ENCODE measurements at places on chromosomes 7 and 10.

GRCh38 chr10:94219829-94220228 lies 142.9 kb downstream of the NOC3L start:
- DNase-seq = no peak

GRCh38 chr10:83607959-83608745 lies 531.2 kb upstream of the GHITM start:
- no peak for DNase-seq

- no peak for DNase-seq
Observed at GRCh38 chr10:93514521-93514920, 18.1 kb downstream of the CEP55 start.

- DNase-seq = no peak
Observed at GRCh38 chr10:109328001-109328400, 595.3 kb downstream of the XPNPEP1 start.

GRCh38 chr10:59748834-59749233 lies 4.4 kb downstream of the MRLN start:
- no peak for DNase-seq

- DNase-seq = peak; percentile 40
Observed at GRCh38 chr7:97024209-97025129, at the start of gene DLX5. DLX5 (minus strand) TSS chr7:97024831; CDS start chr7:97024623, 208 bp downstream.

DNA sequence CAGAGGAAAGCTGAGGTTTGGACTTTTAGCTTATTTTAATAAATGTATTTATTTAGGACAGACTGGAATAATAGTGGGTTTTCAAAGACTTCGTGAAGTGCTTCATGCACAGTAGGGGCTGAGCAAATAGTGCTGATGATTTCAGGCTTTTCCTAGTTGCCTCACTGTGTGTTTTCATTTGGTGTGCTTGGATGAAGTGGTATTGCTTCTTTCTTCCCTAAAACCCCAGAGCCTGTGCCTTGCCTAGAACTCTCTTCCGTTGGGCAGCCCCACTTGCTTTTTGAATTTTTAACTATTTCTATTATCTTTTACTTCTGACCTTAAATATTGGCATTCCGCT lies 49.6 kb downstream of the ARID5B start:
- no peak for DNase-seq

- no peak for DNase-seq
Observed at GRCh38 chr7:93461350-93461749, 113.2 kb downstream of the CALCR start.

GRCh38 chr7:64313740-64314491 lies at the start of gene ZNF736:
ZNF736 (plus strand) TSS chr7:64313961; CDS start chr7:64314151, 190 bp downstream.
- peak; percentile 97 for DNase-seq

DNA sequence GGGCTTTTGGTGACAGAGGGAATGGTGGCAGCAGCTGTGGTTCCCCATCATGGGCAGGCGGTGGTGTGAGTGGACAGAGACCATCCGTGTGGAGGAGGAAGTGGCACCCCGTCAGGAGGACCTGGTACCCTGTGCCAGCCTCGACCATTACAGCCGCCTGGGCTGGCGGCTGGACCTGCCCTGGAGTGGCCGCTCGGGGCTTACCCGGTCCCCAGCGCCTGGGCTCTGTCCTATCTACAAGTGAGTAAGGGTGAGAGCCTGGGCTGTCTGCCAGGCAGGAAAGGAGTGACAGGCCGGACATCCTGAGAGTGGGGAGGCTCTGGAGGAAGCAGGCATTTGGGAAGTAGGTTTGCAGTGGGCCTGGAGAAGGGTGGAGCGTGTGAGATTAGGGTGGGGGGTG lies 2.9 kb upstream of the ZNF467 start:
- no peak for DNase-seq

DNA sequence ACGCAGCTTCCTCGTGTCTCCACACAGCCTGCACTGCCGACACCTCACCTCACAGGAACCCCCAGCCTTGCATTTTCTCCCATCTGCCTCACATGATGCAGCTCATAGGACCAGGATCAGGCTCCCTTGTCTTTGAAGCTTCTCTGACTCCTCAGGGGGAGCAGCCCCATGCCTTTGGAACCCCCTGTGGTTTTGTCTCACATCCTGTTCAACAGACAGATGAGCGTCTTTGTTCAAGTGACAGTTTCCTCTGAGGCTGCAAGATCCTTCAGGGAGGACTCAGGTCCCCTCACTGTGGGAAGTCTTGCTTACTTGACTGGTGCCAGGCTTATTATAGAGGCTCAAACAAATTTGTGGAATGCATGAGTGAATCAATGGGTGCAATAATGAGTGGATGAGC lies 667.1 kb downstream of the INHBA start:
- DNase-seq = no peak

- DNase-seq = no peak
Observed at GRCh38 chr7:130781346-130781745, 47.3 kb upstream of the KLF14 start.

GRCh38 chr7:5690931-5691473 lies 90.5 kb downstream of the RNF216 start:
- no peak for DNase-seq

DNA sequence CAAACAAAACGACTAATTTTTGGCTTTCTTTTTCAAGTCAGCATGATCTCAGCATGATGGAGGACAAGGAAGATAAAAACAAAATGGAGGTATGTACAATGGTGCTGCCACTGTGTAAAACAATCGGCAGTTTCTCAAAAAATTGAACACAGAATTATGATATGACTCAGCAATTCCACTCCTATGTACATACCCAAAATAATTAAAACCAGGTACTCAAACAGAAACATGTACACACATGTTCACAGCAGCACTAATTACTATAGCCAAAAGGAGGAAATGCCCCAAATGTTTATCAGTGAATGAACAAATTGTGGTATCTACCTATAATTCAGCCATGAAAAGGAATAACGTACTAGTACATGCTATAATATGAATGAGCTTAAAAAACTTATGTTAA lies 29.9 kb downstream of the SNX13 start:
- no peak for DNase-seq

DNA sequence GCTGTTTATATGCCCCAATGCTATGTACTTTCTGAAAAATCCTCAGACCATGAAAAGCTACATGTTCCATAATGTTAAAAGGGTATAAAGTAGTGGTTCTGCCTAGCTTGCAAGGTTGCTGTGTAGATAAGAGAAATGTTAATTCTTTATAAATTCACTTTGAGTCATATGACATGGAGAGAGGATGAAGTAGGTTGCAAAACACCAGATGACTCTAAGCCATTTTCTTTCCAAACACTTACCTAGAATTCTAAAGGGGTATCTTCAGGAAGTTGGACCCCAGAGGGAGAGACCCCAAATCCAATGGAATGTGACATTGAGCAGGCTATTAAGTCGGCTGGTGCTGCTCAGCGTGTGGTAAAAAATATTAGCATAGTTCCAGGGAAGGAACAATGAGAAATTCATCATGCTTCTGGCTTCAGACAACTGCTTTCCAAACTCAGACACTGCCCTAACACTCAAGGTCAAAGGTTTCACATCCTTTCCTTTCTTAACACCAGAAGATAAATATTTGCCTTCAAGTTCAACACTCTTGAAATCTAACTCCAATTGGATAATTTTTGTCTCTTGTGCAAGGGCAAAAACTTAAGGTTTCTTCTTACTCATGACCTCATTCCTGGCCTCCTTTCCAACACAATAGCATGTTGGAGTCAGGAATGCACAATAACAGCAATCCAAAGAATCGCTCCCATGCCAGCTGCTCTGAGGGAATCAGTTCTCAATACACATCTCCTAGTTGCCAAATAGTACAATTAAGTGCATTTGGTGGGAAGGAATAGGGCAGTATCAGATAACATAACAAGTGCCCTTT lies 100.7 kb upstream of the AFAP1L2 start:
- DNase-seq = peak; percentile 56

GRCh38 chr7:140060788-140061606 lies 1.8 kb downstream of the PARP12 start:
- DNase-seq = no peak

DNA sequence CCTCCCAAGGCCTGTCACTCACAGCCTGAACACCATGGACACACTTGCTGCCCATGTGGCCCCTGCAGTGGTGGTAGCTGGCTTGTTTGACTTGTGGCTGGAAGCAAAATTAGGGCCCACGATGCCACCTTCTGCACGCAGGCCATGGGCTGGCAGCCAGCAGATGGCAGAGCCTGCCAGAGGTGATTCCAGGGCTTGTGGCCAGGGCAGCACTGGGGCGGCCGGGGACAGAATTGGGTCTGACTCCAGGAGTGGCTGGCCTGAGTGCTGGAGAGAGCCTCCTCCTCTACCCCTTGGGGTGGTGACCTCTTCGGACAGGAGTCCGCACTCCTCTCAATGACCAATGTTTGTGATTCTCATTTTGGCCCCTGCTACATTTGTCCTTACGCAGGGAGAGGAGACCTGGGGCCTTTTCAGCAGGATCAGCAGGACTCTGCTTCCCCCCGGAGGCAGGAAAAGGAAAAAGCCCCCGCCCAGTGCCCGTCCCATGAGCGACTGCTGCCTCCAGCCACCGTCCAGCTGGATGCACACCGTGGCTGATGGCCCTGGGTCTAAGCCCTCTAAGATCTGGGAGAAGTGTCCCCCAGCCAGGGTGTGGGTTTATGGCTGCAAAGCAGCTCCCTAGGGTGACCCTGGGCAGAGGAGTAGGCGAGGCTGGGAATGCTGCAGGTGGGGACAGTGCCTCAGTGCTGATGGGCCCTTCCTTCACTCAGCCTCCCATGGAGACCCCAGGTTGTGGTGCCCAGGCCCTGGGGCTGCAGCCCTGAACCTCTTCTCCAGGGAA lies 26.5 kb downstream of the DNAJB12 start:
- DNase-seq = peak; percentile 83

DNA sequence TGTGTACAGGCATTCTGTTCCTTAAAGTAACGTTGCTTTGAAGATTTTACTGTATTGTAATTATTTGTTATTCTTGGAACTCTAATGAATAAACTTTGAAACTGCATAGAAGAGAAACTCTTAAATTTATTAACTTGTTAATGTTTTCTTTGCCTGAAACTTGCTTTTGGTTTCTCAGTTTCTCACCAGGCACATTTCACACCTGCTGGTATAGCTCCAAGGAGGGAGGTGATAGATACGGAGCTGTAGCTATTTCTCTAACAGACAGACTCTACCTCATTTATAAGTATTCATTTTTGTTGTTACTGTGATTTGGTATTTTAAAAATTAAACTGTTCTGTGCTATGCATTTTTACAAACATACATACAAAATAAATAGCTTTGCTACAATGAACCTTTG lies 32.7 kb downstream of the R3HCC1L start:
- no peak for DNase-seq

GRCh38 chr10:102122450-102122849 lies 2.3 kb upstream of the LDB1 start:
- DNase-seq = no peak

DNA sequence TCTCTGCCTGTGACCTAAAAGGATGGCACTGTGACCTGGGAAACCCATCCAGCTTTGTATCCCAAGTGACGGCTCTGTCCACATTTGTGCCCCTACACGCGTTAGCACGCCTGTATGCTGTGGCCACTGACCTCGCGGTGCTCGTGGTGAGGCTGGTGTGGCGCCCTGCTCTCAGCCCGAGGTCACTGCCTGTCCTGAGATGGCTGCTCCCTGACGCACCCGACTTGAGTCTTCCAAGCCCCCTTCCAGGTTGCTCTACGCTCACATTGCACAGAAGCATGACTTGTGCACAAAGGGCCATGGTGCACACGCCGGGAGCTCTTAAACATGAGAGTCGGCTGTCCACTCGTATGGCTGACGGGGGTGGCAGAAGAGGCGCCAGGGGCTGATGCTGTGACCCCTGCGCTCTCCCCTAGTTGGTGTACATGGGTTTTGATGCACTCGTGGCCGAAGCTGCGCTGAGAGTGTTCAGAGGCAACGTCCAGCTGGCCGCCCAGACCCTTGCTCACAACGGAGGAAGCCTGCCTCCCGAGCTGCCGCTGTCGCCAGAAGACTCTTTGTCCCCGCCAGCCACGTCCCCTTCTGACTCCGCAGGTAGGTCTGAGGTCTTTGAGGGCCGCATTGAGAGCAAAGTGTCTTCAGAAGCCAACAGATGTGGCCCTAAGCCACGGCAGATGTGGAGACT lies 33.5 kb downstream of the WDR86 start:
- no peak for DNase-seq

- no peak for DNase-seq
Observed at GRCh38 chr7:155991470-155991869, 179.2 kb upstream of the SHH start.

DNA sequence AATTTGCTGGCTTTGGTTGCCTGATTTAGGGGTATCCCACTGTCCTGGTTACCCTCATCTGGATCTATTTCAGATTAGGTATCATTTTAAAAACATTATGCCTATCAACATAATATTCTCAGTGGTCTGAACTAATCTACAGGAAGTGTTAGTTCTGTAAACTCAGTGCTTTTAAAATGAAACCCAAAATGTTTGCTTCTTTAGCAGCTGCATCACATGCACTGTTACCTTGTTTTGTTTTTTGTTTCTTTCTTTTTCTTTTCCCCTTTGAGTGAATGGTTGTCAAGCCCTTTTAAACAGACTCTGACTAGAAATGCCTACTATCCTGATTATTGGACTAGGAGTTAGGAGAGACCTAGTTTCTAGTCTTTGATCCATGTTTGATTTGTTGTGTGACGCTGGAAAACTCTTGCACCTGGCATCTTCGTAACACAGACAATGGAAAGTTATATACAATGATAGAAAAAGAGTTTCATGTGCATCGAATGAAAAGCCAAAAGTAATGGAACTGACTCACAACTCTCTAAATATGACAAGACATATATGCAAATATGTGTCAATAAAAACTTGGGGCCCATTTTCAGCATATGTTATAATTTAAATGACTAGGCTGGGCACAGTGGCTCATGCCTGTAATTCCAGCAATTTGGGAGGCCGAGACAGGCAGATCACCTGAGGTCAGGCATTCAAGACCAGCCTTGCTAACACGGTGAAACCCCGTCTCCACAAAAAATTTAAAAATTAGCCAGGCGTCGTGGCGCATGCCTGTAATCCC lies 52.3 kb upstream of the STRIP2 start:
- no peak for DNase-seq

DNA sequence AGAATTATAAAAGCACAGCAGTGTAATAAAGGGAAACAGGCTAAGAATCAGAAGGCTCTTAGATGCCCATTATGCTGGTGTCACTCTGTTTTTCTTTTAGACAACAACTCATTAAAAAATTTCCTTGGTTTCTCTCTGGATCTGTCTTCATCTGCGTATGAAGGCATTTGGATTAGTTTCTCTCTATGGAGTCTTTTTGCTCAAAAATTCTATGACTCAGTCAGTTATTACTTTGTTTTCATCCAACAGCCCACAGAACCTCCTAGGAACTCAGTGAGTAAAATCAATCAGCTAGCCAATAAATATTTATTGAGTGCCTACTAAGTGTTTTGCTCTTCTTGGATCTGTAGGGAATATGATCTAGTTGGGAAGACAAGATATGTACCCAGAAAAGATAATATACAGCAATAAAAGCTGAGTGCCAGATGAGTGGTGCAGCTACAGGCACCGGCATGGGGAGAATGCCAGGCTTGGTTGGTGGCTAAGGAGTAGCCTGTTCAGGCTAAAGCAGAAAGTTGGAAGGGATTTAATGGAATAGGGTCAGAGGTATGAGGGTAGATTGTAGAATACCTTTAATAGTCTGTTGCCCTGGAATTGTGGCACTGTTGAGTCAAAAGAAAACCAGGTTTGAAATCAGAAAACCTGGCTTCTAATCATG lies 156.2 kb downstream of the LRRC4 start:
- DNase-seq = peak; percentile 33

Data from GM03348 (cell line).